ENCODE measurements at places on chromosomes 12 and 14.

DNA sequence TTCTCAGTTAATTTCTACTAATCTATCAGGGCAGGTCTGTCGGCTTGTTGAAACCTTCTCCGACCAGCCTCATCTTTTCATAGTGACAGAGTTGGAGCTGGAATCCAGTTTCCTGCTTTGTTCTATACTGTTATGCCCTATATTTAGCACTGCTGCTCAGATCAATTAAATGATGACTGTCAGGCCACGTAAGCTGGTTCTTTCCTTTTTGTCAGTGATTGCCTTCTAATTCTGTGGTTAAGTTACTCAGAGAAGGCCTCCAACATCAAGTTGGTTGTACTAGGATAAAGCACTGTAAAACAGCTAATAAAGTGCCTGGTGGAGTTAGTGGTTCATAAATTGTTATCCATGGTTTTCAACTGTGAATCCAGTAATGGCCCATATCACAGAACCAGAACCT, 22.6 kb downstream of the DERA start:
- no peak for DNase-seq

GRCh38 chr14:100828031-100828769, 2.3 kb downstream of the MEG3 start:
- DNase-seq, result no peak

DNA sequence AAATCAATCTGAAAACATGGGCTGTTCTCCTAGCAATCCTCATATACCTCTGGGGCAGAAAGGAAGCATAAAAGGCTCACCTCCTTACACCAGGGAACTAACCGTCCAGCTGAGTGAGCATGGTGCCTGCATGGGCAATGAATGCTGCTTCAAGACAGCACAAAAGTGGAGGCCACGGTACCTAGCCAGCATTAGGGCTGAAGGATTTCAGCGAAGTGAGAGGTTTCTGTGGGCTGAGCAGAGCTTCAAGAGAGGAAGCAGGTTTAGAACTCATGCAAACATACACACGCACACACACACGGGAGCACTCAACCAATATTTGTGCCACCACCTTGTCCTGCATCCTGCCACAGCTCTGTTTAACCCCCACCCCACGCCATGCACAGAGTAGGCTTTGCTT, 838.5 kb upstream of the TMEM132C start:
- no peak for DNase-seq

GRCh38 chr12:56078931-56079722, 838 bp upstream of the ERBB3 start:
- peak; percentile 89 for DNase-seq

GRCh38 chr12:122894193-122895121, 1.5 kb downstream of the VPS37B start:
- DNase-seq, result peak; percentile 21

DNA sequence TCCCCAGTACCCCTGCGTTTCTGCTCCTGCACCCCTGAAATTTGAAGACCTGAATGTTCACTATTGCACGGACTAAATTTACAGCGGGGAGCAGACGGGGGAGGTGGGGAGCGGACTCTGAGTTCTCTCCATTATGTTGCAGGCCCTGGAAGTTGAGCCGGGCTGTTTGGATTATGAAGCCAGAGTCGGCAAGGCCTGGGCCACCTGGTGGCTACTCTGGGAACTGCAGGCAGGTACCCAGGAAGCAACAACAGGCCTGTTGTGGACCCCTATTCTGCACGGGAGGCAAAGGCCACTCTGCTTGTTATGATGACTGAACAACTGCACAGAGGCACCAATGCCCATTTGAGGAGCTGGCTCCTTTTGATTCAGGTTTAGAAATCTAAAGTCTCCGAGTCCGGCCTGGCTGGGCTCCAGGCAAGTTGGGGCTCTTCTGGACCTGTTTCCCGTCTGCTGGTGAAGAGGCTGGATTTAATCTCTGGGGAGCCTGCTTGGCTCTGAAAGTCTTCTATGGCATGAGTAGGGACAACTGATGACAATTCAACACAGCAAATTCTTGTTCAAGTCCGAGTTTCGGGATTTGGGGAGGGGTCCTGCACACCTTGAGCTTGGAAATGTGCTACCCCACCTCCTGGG, 34.1 kb upstream of the FAM181A start:
- DNase-seq, result peak; percentile 66

DNA sequence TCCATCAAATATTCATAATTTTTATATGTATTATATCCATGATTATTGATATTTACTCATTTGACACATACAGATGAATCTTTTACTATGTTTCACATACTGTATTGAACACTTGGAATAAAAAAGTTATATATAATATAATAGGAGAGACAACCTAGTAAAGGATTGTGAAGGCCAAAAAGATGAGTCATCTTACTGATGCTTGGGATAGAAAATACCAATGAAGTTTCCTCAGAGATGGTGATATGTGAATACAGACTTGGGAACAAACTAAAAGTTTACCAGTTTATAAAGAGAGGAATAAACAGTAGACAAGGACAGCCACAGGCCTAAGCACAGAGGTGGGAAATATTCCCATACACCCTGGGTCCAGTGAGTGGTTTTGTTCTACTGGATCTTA, 743.9 kb upstream of the FLRT2 start:
- no peak for DNase-seq

DNA sequence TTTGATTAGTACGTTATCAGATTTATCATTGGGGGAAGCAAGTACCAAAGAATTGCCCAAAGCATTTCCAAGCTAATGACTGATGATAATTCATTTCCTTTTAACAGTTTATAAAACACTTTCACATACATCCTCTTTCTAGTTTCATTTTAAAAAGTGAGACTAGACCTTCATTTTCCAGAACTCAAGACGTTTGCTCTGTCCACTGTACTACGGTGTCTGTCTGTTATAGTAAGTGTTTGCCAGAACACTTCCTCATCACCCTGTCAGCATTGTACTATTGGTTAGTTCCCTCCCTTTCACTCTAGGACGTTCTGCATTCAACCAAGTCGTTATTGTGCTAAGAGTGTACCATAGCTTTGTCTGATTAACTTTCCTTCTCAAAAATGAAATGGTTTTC, 81.7 kb upstream of the TMEM263 start:
- no peak for DNase-seq

- no peak for DNase-seq
Measured at GRCh38 chr14:85466678-85467077, 63.3 kb upstream of the FLRT2 start.

GRCh38 chr12:103626498-103626897, 39.4 kb downstream of the STAB2 start:
- no peak for DNase-seq

DNA sequence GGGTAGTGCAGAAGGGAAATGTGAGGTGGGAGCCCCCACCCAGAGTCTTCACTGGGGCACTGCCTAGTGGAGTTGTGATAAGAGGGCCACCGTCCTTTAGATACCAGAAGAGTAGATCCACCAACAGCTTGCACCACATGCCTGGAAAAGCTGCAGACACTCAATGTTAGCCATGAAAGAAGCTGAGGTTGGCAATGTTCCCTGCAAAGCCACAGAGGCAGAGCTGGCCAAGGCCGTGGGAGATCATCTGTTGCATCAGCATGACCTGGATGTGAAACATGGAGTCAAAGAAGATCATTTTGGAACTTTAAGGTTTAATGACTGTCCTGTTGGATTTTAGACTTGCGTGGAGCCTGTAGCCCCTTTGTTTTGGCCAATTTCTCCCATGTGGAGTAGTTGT, 468.4 kb upstream of the FOXG1 start:
- no peak for DNase-seq

GRCh38 chr12:123601602-123602489, at the start of gene DDX55:
TSS of gene DDX55 (plus strand) at chr12:123602099. CDS start at chr12:123602149, 50 bp downstream.
- peak; percentile 82 for DNase-seq

DNA sequence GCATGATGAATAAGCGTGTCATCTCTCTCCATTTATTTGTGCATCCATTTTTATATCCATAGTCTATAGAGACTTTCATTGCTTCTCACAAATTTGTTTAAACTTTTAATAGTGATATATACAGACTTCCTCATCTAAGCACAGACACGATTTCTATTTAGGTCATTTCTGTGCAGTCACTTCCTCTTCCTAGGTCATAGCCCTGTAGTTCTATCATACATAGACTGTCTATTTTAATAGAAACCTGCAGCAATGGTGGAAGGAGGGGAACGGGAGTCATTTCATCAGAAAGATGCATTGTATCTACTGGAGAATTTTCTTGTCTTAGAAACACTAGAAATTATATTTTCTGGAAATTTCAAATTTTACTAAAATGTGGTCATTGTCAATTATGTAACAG, 133.4 kb upstream of the FGD4 start:
- DNase-seq, result no peak

DNA sequence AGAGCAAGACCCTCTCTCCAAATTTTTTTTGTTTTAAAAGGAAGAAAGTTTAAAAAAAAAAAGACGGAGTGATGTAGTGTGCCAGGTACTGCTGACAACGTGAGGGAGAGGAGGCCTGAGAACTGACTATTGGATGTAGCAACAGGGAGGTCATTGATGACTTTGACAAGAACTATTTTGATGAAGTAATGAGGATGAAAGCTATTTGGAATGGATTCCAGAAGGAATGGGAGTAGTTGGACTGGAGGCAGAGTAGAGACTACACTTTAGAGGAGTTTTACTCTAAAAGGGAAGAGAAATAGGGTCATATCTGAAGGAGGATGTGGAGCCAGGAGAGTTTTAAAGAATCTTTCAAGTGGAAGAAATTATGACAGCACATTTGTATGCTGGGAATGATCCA, 27.8 kb upstream of the SLC38A2 start:
- no peak for DNase-seq

DNA sequence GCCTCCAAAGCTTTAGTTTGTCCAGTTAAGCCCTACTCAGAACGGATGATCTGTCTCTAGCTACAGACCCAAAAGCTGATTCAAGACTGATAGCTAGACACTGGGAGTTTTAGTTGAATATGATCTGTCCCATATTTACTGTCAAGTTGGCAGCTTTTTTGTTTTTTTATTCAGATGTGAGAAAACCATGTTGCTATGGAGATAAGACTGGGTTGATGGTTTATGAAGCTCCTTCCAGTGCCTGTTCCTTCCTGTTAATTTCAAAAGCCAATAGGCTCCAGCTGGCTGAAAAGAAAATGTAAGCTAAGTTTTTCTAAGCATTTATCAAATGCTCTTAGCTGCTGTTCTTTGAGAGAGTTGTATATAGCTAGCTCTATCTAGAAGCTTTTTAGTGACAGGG, 4.7 kb downstream of the DYNLL1 start:
- peak; percentile 17 for DNase-seq

- DNase-seq, result no peak
Measured at GRCh38 chr12:126700096-126700495, 1566.9 kb upstream of the TMEM132C start.

- no peak for DNase-seq
Measured at GRCh38 chr12:130933269-130933995, 20.3 kb upstream of the ADGRD1 start.

DNA sequence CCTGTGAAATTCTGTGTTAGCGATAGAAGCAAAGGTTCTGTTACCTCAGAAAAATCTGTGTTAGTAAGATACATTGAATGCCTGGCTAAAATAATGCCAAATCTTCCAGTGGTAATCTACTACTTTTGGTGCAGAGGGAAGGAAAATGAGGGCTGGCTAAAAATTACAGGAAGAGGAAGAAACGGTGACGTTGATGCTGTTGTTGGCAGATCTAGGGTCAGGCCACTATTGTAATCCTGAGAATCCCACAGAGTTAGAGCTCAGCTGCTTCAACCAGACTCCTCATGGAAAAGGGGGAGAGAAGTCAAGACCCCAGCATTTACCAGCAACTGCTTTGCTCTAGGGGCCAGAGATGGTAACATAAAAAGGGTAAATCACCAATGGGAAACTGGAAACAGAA, 145.1 kb downstream of the PPM1H start:
- DNase-seq, result no peak

GRCh38 chr12:77231501-77231918, 166.1 kb upstream of the E2F7 start:
- DNase-seq, result no peak

GRCh38 chr14:104792101-104792884, 3.3 kb downstream of the AKT1 start:
- DNase-seq, result no peak

GRCh38 chr12:2291182-2291832, 238.5 kb downstream of the CACNA1C start:
- DNase-seq, result peak; percentile 47

GRCh38 chr12:125634813-125635212, 569.6 kb downstream of the AACS start:
- no peak for DNase-seq
